H9 (cell line): ENCODE measurements at places on chromosomes 2 and 18.

DNA sequence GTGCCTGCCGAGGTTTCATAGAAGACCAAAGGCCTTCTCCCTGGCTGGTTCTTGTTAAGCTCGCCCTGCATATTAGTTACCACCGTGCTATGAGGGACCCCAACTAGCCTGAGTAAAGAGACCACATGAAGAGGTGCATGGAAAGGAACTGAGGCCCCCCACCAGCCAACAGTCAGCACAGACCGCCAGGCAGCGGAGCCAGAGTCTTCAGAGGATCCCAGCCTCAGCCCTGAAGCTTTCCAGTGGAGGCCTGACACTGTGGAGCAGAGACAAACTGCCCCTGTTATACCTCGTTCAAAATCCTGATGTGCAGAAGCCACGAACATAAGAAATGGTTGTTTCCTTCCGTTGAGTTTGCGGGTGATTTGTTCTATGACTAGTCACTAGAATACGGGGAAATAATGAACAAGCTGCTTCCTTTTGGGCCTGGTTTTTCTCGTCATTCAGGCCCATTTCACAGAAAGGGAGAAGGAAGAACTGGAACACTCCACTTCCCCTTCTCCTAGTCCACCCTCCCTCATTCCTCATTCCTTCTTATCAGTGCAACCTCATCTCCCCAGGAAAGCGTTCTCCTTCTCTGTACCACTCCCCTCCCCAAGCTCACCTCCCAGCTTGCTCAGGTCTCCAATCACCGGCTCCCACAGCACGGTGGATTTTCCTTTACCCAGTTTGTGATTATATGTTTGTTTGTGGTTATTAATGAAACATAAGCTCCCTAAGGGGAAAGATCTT lies 3.0 kb upstream of the GLI2 start:
- DNase-seq: no peak

GRCh38 chr2:12948231-12948960 lies 231.7 kb downstream of the TRIB2 start:
- DNase-seq: no peak

DNA sequence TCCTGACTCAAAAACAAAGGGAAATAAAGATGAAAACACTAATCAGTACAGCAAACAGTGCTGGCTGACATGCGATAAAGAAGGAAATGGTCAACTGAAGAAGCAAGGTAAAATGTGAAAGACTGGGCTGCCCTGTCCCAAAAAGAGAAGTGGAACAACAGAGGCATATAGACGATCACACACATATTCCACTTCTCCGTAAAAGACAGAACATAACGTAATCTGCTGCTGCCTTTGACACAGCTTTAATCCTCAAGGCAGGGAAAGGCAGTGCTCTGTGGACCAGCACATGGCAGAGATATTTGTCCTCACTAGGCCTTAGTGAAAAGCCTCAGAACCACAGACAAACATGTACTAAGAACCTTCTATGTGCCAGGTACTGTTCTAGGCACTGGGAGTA lies 24.3 kb upstream of the REL start:
- DNase-seq: no peak

DNA sequence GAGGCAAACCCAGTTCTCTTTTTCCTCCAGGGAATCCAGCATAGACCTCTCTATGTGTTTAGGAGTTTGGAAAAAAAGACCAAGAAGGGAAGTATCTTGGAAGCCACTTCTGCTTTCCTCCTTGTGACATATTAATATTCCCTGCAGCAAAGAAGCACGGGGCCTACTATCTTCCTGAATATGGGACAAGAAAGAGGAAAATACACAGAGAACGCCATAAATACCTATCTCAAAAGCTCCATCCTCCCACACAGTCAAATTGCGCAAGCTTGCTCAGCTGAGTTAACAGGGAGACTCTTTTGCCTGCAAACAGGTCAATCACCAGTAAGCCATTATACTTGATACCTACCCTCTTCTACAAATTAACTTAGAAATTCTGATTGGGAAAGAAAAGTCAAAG lies 16.7 kb upstream of the RAPH1 start:
- no peak for DNase-seq

DNA sequence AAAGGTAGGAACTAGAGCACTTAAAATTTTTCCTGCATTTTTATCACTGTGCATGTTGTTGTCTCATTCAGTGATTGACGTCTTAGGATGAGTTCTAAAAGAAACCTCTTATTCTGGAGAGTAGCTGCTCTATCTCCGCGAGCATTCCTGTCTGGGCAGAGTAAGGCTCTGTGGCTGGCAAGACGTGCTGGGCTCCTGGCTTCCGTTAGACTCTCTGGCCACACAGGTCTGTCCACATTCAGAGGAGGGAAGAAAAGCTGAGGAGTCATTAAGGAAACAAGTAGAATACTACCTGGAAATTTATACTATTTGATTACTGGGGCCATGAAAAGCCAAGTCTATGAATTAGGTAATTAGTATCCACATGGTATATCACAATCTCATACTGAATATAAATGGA lies 138.0 kb upstream of the DNMT3A start:
- no peak for DNase-seq

- no peak for DNase-seq
Measured at GRCh38 chr2:40225670-40226210, 226.2 kb downstream of the SLC8A1 start.
